ENCODE measurements at places on chromosomes 3 and 15. TPM values are rescaled to one million over a fixed set of nuclear protein-coding genes. Genes with fewer than 3 reads are reported as not detected.
A peak's percentile ranks its signal among the peaks of the same experiment; 100 is the strongest.

GRCh38 chr3:150787741-150788370 is 24.9 kb upstream of the SIAH2 start:
- ATAC-seq, result peak; percentile 95

- ATAC-seq, result no peak
Measured at GRCh38 chr15:69036826-69037225, 22.3 kb downstream of the NOX5 start.

DNA sequence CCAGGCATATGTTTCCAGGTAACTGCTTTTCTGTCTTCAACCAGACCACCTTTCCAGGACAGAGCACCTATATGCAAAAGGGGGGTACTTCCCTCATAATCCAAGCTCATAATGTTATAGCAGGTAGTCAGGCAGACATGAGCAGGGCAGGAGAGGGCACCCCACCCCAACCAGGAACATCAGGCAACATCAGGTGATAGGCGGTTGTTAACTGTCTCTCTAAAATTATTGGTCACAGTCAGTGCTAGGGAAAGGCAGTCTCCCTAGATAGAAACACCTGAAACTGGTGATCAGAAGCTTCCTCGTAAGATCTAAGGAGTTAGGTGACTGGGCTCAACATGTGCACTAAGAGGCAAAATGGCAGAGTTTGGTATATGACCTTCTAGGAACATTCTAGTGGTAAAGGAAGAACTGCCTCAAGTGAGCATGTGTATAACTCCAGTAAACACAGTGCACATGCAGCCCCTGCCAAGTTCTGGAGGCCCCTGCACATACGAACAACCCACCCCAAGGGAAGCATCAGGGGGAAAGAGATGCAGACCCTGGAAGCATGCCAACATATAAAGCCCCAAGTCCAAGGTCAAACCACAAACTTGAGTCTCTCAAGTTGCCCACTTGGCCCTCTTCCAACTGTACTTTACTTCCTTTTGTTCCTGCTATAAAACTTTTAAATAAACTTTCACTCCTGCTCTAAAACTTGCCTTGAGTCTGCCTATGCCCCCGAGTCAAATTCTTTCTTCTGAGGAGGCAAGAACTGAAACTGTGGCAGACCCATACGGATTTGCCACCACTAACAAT is 270.9 kb downstream of the ULK4 start:
- no peak for ATAC-seq

GRCh38 chr3:138846262-138846791 is 11.6 kb upstream of the PIK3CB start:
- no peak for ATAC-seq

GRCh38 chr15:98938799-98939198 is 68.8 kb downstream of the PGPEP1L start:
- ATAC-seq, result no peak

GRCh38 chr3:177679568-177680471 is 482.5 kb upstream of the TBL1XR1 start:
- ATAC-seq, result no peak

DNA sequence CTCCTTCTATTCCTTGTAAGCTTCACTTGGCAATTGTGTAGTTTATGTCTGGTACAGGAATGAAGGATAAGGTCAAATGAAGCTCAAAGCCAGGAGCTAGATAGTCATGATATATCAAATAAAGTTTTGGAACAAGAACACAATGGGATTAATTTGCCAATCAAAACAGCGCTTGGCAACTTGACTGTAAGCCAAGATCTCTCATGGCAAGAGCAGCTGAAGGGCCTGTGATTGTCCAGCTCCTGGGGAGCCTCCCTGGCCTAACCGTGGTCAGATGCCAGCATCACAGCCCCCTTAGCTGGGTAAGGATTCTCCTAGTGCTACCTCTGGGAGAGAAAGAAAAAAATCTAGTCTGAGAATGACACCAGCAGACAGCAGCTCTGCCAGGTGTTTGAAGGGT is 97.2 kb downstream of the LIPC start:
- ATAC-seq, result no peak

DNA sequence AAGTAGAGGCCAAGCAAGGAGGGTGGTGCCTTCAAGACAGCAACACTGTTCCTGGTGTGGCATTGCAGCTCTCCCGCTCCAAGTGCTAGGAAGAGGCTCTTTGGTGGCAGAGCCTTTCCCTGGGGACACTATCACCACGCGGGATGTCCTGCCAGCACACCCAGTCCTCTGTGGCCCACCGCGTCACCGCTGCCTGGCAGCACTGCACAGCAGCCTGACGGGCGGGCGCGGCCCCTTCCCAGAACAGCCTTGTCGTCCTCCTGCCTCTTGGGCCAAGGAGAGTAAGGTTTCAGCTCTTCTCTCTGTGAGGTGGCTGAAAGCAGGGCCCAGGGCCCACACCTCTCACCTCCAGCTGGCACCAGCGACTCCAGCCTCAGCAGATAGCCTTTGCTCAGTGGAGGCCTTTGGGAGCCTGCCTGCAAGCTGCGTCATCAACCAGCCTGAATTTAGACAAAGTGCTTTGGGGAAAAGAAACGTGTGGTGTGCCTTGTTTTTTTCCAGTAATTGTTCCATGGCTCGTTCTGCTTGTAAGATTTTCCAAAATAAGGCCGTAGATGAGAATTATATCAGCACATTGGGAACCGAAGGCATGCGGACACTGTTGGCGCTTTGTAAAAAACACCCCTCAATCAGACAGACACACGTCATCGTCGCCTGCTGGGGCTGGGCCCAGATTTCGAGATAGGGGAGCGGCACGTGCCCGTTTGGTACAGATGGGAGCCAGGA is 65.0 kb downstream of the AAGAB start:
- ATAC-seq, result no peak

GRCh38 chr3:113533534-113533892 is 1.2 kb downstream of the SIDT1 start:
- ATAC-seq, result no peak

- ATAC-seq, result no peak
Measured at GRCh38 chr15:36594556-36595090, 15.2 kb downstream of the CDIN1 start.

- no peak for ATAC-seq
Measured at GRCh38 chr3:189363590-189364255, 192.0 kb downstream of the TPRG1 start.

DNA sequence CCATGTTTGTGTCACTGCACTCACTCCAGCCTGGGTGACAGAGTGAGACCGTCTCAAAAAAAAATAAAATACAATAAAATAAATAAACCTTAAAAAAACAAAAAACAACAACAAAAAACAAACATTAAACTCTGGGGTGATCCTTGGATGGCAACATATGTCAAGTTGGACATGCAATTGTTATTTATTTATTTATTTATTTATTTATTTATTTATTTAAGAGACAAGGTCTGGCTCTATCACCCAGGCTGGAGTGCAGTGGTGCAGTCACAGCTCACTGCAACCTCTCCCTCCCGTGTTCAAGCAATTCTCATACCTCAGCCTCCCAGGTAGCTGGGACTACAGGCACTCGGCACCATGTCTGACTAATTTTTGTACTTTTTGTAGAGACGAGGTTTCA is 275.5 kb downstream of the VPS13C start:
- ATAC-seq, result no peak

- ATAC-seq, result no peak
Measured at GRCh38 chr15:75817138-75817935, 25.9 kb upstream of the UBE2Q2 start.

GRCh38 chr3:196047391-196048030 is 34.4 kb downstream of the TFRC start:
- ATAC-seq, result no peak

DNA sequence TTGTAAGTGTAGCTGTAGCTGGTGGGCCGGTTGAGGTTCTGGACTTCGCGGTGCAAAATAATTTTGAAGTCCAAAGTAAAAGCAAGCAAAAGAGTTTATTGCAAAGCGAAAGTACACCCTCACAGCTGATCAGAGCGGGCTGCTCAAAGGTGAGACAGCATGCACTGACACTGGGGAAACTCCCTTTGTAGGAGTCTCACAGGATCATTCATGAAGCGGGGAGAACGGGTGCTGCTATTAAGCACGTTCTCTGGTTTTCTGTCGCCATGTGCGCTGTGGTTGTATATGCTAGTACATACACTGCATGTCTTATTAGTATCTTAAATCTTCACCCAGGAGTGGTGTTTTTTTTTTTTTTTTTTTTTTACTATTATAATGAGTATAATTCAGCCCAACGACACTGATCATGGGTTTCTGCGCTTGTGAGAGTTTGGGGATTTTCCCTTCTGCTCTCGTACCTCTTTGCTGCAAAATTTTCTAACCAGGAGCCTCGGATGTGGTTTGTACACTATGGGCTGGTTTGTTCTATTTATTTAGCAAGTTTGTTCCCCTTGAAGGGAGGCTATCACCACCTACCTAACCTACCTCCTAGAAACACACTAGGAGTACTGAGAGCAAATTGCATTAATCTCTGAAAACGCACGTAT is 1.4 kb upstream of the AP4E1 start:
- no peak for ATAC-seq

CHRD gene
- total RNA-seq, result 7.8 TPM

IP6K1 gene
- 41.9 TPM for total RNA-seq

IMPG2 gene
- total RNA-seq, result 0.52 TPM

ZIC1 gene
- 11.5 TPM for total RNA-seq

ZCWPW2 gene
- 1.0 TPM for total RNA-seq

ATP10A gene
- 0.57 TPM for total RNA-seq

OR5K2 gene
- total RNA-seq, result not detected

ROPN1B gene
- 2.3 TPM for total RNA-seq

CAPN3 gene
- 30.3 TPM for total RNA-seq

GOLGA6A gene
- total RNA-seq, result 2.2 TPM
